ENCODE measurements at places on chromosomes 16 and 17. TPM values are rescaled to one million over a fixed set of nuclear protein-coding genes. Genes with fewer than 3 reads are reported as not detected.

MYH1 gene
- total RNA-seq: not detected

ADGRG1 gene
- 195 TPM for total RNA-seq

CDT1 gene
- total RNA-seq: 97.7 TPM

SYCE1L gene
- 8.2 TPM for total RNA-seq

CHST6 gene
- 1.1 TPM for total RNA-seq

All from Caco-2 (cell line).